ENCODE measurements at places on chromosomes 7 and 10.

DNA sequence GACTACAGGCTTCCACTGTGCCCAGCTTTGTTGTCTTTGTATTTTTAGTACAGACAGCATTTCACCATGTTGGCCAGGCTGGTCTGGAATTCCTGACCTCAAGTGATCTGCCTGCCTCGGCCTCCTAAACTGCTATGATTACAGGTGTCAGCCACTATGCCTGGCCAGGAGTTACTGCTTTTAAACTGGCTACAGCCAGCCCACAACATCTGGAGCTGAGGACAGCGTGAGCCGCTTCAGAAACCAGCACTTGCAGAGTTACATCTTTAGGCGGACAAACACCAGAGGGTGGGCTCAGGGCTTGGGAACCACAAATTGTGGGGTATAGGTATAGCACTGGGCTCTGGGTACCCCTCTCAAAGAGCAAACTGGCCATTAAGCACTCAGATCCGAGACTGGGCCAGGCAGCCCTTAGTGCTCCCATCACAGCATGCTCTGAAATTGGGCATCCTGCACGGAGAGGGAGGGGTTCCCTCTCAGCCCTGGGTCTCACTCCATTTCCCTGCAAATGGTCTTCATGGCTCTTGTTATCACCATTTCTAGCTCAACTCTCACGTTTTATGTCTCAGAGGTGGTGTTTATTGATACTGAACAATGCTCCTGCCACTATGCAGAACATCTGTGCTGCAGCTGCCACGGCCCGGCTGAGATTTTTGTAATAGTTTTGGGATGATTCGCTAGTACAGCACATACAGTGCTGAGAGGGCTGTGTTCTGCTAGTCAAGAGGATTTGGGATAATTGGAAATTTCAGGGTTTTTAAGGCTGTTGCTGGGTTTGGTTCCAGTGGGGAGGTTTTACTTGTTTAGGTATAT is 146.4 kb upstream of the LYZL2 start:
- DNase-seq: no peak

DNA sequence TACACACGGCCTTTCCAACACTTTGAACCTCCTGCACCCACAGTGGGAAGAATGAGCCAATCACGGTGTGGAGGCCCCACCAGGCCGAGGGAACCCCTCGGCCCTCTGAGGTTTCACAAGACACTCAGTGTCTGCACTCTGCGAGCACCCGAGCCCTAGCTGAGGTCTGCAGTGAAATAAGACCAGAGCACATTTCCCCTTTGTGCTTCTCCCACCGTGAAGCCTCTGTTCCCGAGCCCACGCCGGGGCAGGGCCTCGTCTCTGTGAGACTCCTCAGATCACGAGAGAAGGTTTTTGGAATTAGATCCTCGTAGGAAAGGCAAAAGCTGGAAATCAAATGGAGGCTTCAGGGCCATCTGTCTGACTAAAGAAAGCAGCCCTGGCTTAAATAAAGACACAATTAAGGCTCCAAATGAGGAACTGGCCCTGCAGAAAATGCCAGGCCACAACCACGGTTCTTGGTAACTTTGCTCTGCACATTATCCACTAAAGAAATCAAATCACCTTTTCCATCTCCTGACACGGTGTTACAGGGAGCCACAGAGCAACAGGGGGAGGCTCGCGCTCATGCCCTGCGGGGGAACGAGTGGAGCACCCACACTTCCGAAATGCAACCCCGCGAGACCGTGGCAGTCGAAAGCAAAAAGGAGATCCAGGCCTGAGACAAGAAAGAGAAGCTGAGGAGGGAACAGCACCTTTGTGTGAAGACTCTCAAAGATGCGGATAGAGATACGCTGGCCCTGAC is 43.7 kb downstream of the FAM53B start:
- no peak for DNase-seq

DNA sequence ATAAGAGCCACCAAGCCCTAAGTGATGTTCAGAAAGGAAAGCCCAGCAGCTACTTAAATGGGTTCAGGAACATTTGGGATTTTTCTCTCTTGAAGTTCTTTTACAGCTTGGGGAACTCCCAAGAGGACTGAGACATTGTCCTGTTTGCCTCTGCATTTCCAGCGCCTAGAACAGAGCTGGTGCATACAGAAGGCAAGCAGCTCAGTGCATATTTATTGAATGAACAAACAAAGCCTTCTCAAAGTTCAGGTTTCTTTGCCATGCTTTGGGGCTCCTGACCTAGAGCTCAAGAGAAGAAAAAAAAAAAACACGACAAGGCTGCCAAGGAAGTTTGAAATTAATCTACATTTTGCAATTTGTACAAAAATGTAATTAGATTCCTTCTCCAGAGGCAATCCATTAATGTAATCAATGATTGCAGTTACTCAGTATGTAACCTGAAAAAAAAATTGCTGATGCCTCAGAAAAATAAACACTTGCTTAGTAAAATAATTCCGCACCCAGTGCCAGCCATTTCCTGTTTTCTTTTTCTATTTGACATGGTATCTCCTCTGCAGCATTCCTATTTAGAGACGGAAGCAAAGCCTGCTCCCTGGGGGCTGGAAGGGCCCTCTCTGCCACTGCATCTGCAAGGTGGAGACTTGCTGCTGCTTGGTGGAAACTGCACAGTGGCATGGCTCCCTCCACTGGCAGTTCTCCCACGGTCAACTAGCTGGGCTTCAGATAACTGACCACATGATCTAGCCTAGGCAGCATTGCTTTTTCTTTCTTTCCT is 157.3 kb downstream of the TMEM178B start:
- DNase-seq: no peak

- DNase-seq: no peak
Observed at GRCh38 chr10:79292891-79293746, 54.1 kb upstream of the PPIF start.

GRCh38 chr10:93180482-93180931 is 106.8 kb downstream of the CYP26A1 start:
- no peak for DNase-seq

GRCh38 chr10:102593074-102593803 is 51.0 kb upstream of the TRIM8 start:
- DNase-seq: no peak

DNA sequence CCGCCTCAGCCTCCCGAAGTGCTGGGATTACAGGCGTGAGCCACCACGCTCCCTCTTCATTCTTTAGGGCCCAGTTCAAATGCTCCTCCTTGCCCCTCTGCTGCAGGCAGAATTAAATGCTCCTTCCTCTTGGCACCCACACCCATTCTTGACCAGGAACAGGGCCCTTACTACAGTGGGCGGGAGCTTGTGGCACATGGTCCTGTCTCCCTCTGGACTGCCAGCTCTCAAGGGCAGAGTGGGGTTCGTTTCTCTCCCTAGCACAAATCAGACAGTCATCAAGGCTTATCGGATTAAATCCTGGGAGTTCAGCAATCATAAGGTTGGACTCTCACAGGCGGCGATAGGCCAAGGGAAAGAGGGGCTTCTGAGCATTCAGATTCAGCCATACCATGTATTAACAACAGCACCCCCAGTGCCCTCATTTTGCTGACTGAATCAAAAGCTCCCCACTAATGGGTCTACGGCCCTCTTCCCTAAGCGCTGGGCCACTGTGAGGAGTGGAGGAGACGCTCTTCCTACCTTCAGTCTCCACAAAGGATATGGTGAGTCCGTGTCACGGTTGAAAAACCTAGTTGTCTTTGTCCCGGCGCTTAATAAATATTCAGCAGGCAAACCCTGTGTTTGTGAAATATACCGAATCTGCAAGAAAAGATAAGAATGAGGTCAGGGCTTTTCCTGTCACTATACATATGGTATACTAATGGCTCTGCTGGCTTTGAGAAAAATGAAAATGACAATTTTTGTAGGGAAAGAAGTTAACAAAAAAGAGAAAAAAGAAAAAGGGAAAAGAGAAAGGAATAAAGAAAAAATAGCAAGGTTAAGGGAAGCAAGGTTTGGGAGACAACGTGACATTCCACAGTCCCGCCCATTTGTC is 107.4 kb downstream of the CLEC2L start:
- DNase-seq: no peak

DNA sequence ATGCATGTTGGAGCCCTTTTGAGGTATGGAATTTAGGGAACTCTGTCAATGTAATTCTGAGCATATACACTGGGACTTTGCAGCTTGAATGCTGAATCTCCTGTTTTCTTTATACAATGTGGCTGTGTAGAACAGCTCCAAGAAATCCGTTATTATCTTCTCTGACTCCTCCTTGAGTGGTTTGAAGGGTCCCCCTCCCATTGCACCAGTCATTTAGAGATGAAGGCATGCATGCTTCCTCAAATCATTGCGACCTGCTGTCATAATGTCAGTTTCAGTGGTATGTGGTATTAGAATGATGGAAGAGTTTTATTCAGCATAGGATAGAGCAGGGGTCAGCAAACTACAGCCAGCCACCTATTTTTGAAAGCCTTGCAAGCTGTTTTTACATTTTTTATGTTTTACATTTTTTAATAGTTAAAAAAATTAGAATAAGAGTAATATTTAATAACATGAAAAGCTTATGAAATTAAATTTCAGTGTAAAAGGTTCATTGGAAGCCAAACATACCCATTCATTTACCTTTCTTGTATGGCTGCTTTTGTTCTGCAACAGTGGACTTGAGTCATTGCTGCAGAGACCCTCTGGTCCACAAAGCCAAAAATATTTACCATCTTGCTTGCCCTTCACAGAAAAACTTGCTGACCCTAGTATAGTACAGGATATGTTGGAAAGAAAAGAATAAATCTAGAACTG is 8.1 kb downstream of the STK17A start:
- no peak for DNase-seq

- no peak for DNase-seq
Observed at GRCh38 chr10:21751341-21752310, 217.6 kb downstream of the MLLT10 start.

DNA sequence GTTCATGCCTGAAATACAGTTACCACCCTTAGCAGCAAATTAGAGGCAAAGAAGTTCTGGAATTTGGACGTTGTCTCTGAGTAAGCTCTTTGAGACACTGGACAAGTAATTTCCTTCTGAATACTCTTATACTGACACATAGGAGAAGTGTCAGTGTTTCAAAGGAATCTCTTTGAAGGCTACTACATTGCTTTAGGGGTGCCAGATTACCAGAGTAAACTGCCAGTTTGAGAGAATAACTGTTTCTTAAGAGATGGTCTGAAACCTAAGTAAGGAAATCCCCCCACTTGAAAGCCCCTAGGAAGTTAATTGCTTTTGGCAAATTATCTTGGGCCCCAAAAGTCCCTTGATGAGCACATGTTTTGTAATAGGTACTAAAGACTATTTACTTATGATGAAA is 3.4 kb downstream of the FAS start:
- DNase-seq: no peak

GRCh38 chr7:158943234-158943633 is 86.9 kb downstream of the DYNC2I1 start:
- DNase-seq: no peak

- DNase-seq: no peak
Observed at GRCh38 chr10:36638462-36639155, 486.8 kb upstream of the ANKRD30A start.

DNA sequence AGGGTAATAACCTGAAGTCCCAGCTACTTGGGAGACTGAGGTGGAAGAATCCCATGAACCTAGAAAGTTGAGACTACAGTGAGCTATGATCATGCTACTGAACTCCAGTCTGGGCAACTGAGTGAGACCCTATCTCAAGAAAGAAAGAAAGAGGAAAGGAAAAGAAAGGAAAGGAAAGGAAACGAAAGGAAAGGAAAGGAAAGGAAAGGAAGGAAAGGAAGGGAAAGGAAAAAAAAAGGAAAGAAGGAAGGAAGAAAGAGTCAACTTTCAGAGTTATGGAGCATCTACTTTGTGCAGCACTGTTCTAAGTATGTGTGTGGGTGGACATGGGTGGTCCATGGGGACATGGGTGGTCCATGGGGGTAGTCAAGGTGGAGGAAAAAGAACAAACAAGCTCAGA is 24.1 kb upstream of the R3HCC1L start:
- DNase-seq: no peak

DNA sequence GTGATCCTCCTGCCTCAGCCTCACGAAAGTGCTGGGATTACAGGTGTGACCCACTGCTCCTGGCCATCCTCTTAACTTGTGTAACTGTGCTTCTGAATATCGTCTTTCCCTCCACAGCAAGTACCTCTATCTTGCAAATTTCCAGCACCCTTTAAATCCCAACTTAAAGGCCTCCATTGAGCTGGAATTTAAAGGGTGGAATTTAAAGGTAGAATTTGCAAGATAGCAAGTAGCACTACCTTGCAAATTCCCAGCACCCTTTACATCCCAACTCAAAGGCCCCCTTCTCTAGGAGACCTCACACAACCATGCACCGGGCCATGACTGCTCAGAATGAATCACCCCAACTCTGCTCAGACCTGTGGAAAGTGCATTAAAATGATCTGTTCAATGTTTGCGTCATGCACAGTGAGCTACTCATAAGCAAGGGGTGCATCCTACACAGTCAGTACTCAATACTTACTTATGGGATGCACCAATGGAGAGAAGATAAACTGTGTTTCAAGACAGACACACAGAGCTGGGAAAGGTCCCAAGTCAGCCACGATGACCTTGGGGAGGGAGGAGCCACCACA is 17.8 kb upstream of the SDK1 start:
- DNase-seq: no peak

DNA sequence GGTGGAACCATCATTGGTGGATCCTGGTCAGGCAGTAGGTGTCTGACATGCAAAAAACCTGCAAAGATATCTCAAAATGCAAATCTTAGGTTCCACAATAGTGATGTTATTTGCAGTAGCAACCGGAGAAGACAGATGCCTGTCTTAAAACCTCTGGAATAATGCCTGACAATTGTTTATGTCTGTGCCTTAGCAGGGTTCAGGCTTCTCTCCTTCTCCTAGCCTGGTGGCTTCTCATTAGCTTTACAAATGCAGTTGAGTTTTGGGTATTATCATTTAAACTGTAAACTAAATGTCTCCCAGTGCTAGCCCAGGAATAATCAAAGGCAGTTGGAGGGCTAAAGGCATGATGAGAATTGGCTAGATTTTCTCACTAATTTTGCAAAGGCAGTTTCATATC is 146.3 kb upstream of the NRG3 start:
- no peak for DNase-seq

DNA sequence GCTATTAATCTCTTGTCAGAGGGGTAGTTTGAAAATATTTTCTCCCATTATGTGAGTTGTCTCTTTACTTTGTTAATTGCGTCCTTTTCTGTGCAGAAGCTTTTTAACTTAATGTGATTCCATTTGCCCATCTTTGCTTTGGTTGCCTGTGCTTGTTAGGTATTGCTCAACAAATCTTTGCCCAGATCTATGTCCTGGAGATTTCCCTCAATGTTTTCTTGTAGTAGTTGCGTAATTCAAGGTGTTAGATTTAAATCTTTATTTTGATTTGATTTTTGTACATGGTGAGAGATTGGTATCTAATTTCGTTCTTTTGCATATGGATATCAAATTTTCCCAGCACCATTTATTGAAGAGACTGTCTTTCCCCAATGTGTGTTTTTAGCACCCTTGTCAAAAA is 567.2 kb downstream of the DNAJB9 start:
- DNase-seq: no peak

DNA sequence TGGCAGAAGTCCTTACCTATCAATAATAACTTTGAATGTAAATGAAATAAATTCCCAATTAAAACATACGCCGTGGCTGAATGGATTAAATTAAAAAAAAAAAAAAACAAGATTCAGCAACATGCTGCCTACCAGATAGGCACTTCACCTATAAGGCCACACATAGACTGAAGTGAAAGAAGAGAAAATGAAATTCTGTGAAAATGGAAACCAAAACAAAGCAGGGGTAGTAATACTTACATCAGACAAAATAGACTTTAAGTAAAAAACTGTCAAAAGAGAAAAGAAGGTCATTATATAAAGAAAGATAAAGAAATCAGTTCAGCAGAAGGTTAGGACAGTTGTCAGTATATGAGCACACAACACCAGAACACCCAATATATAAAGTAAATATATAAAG is 55.3 kb downstream of the TCAF1 start:
- DNase-seq: no peak
